ENCODE measurements at places on chromosomes 3 and 15.
A peak's percentile ranks its signal among the peaks of the same experiment; 100 is the strongest.

GRCh38 chr3:32310918-32311839, 72.7 kb downstream of the CMTM8 start:
- DNase-seq = no peak

GRCh38 chr3:19822805-19823204, 111.2 kb downstream of the EFHB start:
- no peak for DNase-seq

GRCh38 chr3:145971186-145971585, 189.8 kb downstream of the PLOD2 start:
- peak; percentile 29 for DNase-seq

- no peak for DNase-seq
These were observed 172.8 kb upstream of the ICE2 start for GRCh38 chr15:60651734-60652141.

- no peak for DNase-seq
These were observed 34.7 kb downstream of the OXNAD1 start for GRCh38 chr3:16299746-16300145.

DNA sequence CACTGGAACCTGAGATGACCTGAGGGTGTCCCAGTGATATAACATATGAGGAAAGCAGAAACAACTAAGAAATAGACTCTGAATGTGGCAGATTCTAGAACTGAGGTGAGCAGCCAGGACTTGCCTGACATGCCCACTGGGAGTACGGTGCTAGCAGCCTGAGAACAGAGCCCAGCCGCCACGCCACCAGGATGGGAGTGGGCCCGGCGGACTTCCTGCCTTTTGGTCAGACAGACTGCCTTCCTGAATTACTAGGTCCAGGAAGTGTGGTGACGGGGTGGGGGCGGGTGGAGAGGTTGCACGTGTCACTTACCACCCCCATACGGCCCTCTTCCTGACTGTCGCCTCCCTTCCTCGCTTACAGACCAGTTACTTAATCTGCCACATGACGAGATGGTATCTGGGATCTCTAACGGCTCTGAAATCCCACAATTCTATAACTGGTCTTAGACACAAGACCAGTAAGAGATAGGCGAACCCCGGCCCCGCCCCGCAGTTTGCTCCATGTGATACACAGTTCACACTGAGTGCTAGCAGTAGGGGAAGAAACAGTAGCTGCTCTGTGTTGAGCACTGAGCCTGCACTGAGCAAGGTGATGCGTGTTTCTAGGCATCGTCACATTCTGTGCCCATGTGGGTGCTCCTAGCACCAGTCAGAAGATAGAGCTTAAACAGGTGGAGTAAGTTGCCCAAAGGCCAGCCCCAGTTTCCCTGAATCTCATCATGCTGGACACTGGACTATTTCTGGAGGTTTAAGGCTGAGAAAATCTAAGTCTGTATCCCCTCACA, 95.7 kb downstream of the CPN2 start:
- DNase-seq = no peak

DNA sequence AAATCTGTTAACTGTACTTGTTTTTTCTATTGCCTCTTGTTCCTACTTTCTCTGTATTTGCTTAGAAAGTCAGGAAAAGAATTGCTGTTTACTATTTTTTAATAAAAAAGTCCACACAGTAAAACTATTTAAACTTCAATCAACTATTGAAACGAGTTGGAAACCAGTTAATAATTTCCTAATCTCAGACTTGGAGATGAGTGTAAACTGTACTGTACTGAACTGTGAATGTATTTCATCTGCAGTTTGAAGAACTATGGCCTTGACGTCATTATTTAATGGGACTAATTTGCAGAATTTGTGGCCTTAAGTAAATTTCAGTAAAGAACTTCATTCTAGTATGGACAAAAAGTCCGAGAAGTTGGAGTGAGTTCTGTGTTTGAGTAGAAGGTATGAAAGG, 89.1 kb downstream of the LRRC28 start:
- DNase-seq = no peak

Data from fibroblast of the aortic adventitia (primary cell).